Muscle of arm (tissue), 14 donors: ENCODE measurements at places on chromosomes 2 and 18. TPM values are rescaled to one million over a fixed set of nuclear protein-coding genes. Genes with fewer than 3 reads are reported as not detected.
A peak's percentile ranks its signal among the peaks of the same experiment; 100 is the strongest.

RESP18 gene
- polyA plus RNA-seq, result not detected

SLC19A3 gene
- polyA plus RNA-seq, result 0.79 TPM

GRCh38 chr2:109065391-109065734 lies 63.6 kb upstream of the SH3RF3 start:
- peak; percentile 18 for DNase-seq

DNA sequence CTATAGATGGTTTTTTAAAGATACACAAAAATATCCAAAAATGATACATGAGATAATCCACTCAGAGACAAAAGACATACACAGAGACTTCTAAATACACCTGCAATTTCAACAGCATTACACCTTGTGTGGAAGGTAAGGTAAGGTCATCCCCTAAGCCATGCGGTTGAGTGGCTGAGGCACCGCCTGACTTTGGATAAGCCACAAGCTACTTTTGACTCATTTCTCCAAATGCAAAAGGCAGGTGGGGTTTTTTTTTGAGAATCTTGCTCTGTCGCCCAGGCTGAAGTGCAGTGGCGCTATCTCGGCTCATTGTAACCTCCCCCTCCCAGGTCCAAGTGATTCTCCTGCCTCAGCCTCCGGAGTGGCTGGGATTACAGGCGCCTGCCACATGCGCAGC lies 13.1 kb downstream of the AP1S3 start:
- DNase-seq, result no peak

DNA sequence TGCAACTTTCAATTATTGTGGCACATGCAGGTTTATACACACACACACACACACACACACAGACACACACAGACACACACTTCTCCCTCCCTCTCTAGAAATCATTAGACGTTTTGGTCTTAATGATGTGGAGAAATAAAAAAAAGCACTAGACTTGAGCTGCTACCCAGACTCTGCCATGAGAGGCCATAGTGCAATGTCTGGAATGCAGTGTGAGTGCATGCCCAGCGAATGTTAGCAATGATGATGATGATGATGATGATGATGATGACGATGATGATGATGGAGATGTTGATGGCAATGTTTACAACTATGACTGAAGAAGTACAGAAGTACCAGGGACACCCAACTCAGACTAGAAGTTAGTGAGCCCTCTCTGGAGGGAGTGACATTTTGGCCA lies 23.8 kb upstream of the KLHL29 start:
- no peak for DNase-seq

DNA sequence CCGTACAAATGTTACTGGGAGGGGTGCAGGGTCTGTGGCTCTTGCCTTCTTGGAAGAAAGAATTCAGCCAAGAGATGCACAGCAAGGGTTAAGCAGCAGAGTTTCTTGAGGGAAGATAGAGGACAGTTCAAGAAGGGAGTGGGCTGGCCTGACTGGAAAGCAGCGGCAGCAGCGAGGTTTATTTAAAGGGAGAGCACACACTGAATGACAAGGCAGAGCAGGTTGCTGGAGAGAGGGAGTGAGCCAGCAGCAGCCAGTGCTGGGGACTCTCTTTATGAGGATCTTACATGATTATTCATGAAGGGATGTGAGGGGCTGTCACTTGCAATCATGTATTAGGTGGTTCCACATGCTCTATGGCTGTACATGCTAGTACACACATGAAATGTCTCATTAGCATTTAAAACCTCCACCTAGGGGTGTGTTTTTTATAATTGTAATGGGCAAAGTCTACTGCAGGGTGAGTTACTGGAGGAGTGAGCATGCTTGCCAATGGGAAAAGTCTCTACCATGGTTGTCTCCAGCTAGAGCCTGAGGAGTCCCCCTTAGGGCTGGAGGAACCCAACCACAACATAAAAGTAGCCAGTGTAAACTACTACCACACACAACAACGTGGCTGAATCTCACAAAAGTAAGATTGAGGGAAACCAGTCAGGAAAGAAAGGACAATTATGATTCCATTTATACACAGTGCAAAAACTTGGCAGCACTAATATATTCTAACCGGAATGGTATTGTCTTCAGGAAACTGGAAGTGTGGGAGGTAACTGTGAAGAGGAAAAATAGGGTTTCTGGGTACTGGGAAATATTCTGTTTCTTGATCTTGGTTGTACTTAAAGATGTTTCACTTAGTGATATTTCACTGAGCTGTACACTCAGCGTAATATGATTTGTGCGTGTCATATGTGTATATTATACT lies 87.6 kb upstream of the FAM110C start:
- peak; percentile 4 for DNase-seq

GRCh38 chr2:141103216-141103615 lies 1027.6 kb downstream of the LRP1B start:
- no peak for DNase-seq

DNA sequence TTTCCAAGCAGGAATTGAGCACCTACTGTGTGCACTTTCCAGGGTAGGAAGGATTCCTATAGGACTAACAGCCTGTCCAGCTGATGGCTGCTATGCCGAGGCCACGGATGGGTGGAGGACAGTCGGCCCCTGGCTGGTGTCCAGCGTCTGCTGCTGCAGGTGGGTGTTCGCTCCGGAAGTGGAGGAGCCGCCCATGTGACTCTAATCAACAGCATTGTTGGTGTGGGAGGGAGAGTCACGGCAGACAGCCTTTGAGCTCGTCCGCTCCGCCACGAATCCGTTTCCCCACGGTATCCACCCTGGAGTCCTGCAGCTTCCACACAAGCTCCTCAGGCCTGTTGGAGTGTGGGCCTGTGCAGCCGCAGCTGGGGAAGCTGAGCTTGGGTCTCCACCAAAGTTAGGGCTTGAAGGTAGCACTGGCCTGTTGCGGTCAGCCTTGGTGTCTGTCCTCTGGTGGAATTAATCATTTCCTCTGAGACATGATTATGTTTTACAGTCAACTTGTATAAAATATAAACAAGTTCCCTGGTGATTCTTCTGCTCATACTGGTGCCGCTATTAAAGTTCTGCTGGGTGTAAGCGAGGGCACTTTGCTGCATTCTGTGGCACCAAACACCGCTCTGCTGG lies 185.9 kb upstream of the TPO start:
- peak; percentile 26 for DNase-seq

DNA sequence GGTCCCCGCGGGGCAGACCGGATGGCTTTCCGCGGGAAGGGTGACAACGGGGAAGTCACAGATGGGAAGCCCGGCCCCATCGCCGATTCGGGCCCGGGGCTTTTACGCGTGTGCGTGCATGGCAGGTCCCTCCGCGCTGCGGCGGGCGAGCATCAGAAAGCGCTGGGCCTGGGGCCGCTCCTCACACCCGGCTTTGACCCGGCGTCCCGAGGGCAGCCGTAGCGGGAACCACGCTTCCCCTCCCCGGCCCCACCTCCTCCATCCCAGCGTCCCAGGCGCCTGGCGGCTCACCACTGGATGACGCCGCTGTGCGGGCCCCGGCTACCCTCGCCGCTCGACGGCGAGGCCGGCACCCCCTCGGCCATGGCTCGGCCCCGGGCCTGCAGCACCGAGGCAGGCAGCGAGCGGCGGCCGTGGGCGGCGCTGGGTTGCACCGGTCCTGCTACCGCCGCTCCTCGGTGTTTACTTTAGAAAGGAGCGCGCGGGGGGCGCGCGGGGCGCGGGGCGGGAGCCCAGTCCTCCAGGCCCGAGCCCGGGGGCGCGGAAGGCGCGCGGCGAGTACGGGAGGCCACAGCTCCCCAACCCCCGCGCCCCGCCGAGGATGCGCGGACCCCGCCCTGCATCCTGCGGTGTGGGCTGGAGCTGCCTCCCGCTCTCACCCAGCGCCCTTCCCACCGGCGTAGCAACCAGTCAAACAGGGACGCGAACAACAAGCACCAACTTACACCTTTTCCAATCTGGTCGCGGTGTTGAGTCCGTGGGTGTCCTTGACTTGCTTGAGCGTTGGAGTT lies 806 bp downstream of the RFX8 start:
- DNase-seq, result peak; percentile 67

DNA sequence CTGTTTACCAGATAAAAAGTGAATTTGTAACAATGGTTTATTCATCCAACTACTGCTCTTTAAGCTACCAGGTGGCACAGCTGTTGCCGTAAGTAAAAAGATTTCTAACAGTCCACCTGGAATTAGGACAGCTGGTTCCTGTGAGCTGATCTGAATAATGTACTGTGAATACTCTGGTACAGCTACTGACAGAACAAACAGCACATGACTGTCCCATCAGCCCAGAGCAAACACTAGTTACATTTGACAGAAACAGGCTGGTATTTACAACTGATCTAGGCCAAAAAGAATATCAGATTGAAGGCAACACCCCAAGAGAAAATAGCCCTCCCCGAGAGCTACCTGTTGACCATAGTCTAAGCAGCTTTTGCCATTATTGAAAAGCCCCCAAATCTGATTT lies 840.4 kb downstream of the CPS1 start:
- DNase-seq, result no peak

DNA sequence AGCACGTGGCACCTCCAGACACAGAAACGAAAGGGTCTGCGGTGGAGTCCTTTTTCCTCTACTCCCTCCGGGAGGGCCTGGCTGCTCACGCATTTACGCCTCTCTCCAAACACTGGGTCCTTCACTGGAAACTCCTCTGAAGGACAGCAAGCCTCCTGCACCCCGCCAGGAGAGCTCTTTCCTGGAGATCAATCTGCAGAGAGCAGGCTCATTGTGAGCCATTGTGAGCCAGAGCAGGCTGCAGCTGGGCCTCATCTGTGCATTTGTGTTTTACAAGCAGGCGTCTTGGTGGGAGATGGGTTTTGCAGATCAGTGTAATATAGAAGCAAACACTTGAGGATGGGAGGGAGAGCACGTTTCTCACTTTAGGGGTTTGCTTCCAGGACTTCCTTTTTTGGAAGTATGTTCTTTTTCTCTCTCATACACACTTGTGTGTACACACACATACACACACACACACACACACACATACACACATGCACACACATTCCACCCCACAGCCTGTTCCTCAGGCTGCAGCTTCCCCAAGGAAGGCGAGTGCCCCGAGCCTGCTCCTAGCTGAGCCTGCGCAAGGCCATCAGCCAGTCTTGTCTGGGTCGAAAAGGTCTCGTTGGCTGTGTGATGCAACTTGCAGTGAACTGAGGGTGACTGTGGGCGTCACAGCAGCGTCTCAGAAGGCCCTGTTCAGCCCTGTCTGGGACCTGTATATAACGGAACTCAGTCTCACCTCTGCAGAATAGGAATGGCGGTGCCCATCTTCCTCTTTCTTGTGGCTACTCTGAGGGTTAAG lies 163.5 kb downstream of the GLI2 start:
- peak; percentile 69 for DNase-seq

- DNase-seq, result no peak
Measured at GRCh38 chr2:7844414-7844965, 837.4 kb upstream of the ID2 start.

DNA sequence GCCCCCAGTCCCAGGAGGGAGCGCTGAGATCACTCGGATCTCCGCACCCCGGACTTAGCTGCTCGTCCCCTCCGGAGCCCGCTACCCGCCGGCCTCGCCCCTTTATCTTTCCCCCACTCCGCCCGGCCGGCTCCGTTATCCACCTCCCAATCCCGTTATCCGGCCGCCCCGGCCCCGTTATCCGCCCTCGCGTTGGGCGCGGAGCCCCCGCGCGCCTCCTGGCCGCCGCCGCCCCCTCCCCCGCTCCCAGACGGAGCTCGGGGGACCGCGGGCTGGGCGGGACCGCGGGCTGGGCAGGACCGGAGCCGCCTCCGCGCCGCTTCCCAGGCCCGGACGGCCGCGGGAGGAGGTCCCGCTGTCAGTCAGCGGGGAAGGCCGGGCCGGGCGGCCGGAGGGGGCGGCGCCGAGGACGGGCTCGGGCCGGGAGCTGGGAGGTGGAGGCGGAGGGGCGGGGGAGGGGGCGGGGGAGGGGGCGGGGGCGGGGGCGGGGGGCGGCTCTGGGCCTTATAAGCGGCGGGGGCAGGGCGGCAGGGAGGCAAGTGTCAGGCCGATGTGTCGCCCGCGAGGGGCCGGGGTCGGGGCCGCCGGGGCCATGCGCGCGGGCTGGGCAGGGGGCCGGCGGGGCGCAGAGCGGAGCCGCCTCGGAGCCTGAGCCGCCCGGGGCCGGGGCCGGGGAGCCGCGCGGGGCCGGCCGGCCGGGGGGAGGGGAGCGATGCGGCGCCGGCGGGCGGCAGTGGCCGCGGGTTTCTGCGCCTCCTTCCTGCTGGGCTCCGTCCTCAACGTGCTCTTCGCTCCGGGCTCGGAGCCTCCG lies at the start of gene PKDCC:
PKDCC (plus strand) TSS at position 534 of the 811 bp plus-strand sequence; CDS start at position 713, 179 bp downstream.
- DNase-seq, result peak; percentile 86

DNA sequence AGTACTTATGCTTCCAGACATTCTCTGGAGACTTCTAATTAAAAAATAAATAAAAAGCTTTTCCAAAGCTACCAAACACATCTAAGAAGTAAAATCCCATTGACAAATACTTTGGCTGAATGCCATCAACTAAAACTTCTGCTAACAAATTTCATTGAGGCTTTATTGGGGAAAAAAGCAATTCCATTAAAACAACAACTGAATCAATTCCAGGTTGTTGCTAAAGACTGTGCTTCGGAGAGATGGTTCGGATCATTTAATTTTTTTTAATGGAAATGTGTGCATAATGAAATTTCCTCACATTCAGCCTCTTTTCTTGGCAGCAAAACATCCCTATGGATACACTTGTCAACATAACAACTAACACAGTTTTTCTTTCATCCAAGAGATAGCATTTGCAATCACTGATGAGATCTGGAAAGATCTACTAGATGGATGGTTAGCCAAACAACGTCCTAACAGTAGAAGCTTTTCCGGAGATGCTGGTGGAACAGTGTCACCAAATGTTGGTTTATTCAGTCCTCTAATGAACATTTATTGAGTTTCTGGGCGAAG lies 446.1 kb upstream of the FAM98A start:
- peak; percentile 1 for DNase-seq

DNA sequence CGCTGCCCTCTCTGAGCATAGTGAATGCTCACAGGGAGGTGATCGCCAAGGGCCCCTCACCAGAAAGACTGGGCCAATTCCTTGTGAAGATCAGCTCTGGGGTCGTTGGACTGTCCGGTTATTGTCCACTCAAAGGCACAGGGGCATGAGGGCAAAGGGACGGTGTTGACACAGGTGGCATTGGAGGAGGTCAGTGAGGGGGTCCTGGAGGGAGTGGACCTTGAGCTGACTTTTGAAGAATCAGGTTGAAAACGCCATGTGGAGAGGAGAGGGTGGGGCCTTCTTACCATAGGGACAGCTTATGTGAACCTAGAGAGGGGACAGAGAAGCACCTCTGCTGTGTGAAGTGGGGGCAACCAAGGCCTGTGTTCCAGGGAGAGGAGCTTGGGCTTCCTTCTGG lies 131.5 kb downstream of the TFCP2L1 start:
- DNase-seq, result no peak
